ENCODE measurements at places on chromosomes 16 and 17.

DNA sequence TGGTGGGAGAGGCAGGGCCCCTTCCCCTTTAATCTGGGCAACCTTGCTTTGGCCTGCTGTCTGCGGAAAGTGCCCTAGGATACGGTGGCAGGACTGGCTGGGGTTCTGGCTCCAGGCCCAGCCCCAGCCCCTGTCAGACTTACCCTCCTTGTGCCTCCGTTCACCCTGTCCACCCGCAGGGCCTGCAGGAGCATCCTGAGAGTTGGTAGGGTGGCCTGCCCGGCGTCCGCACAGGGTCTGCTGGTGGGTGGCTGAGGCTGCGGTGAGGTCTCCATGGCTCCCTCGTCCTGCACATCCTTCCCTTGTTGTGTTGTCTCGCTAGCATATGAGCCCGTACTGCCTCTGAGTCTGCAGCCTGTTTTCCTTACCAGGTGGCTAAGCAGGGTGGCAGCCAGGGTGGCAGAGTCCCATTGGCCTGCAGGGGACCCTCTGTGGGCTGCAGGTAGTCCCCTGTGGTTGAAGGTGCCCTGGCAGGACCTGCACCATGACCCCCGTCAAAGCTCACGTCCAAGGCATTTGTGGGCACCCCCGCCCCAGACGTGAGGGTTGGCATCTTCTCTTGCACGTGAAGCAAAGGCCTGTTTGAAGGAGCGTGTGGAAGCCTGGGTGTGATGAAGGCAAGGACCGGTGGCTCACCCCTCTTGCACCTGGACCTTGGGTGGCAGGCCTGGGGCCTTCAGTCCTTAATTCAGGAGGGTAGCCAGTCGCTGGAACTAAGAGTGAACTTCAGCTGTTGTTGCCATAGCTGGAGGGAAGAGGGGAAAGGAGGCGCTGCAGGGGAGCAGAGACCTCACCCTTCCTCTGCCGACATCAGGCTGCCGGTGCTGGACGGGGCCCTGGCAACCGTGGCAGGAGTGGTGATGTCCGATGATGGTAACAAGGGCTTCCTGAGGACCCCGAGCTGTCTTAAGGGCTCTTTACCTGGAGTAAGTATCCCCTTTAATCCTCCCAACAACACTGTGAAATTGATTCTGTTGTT, 293.7 kb downstream of the SEC14L1 start:
- no peak for DNase-seq

DNA sequence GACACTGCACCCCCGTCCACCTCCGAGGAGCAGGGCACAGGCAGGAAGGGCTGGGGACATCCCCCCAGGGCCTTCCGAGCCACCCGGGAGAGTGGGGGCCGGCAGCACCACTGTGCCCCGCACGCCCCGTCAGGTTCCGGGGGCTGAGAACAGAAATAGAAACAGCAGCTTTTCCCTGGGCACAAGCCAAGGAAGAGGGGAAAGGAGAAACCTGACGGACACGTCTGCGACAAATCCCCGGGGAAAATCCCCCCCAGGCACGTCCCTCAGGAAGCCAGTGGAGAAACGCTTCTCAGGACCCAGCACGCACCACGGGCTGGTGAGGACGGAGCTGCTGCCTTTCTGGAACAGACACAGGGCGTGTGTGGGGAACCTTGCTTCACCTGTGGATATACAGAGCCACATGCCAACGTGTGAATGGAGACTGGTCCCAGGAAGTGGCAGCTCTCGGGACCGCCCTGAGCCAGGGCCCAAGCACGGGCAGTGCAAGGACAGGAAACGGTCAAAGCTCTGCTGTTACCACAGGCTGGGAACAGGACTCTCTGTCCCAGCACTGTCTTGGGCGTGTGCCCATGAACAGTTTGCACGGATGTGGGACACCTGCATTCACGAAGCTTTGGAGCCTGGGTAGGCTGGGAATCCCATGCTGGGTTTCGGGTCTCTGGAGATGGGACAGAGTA, 1.2 kb upstream of the TMEM204 start:
- peak; percentile 38 for DNase-seq

DNA sequence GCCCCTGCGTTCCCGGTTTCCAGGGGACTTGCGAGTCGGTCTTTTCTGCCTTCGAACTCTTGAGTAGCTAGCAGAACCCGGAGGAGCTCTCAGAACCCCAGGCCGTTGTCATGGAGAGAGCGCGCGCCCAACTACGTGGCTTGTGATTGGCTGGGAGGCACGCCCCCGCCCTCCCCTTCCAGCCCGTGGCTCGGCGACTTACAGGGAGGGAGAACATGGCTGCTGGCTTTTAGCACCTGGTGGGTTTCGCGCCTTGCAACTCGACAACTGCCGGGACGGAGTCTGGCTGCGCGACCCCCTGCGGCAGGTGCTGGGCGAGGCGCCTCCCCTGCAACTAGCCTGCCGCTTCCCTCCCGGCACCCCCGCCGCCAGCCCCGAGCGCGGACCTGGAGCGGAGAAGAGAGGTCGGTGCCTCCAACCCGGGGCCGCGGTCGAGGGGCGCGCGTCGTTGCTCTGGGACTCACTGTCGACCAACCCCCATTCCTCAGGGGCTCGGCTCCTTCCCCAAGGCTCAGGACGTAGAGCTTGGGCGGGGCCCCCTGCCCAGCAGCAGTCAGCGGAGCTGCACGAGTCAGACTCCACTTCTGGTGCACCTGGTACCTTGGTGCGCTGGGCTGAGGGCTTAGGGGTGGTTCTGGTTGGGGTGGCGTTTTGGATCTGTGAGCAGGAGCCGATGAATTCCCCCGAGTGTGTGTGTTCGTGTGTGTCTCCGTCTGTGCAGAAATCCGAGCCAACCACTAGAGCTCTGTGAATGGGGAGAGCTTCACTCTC, 9.0 kb upstream of the ZFP90 start:
- DNase-seq, result peak; percentile 98

GRCh38 chr16:12452549-12452948, 351.1 kb downstream of the CPPED1 start:
- DNase-seq, result no peak

GRCh38 chr16:13940397-13940933, 20.5 kb downstream of the ERCC4 start:
- DNase-seq, result no peak

DNA sequence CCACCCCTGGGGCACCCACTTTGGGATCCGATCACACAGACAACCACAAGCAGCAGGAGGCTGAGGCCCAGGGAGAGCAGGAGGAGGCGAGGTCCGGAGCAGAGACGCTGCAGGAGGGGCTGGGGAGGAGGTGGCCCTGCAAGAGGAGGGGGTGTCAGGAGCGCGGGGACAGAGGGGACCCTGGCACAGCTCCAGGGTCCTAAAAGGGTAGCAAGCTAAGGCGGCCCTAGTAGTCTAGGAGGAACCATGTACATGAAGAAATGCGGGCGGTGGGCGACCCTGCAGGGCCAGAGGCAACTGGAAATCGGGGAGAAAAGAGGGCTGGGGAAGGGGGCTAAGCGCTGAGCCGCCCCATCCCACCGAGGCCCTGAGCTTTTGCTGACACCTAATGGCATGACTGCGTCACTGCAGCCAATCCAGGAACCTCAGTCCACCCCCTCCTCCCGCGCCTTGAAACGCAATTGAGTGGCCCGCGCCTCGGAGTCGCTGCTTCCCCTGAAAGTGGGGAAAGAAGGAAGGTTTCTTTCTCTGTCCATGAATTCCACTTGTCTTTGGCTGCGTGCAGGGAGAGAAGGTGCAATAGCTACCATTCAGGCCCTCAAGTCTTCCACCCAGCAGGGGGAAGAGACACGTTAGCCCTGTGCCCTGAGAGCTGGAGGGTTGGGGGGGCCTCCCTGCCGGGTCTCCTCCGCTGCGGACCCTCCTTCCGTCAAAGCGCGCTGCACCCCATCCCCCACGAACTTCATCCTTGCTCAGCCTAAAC, 1.8 kb downstream of the ASGR1 start:
- peak; percentile 89 for DNase-seq

DNA sequence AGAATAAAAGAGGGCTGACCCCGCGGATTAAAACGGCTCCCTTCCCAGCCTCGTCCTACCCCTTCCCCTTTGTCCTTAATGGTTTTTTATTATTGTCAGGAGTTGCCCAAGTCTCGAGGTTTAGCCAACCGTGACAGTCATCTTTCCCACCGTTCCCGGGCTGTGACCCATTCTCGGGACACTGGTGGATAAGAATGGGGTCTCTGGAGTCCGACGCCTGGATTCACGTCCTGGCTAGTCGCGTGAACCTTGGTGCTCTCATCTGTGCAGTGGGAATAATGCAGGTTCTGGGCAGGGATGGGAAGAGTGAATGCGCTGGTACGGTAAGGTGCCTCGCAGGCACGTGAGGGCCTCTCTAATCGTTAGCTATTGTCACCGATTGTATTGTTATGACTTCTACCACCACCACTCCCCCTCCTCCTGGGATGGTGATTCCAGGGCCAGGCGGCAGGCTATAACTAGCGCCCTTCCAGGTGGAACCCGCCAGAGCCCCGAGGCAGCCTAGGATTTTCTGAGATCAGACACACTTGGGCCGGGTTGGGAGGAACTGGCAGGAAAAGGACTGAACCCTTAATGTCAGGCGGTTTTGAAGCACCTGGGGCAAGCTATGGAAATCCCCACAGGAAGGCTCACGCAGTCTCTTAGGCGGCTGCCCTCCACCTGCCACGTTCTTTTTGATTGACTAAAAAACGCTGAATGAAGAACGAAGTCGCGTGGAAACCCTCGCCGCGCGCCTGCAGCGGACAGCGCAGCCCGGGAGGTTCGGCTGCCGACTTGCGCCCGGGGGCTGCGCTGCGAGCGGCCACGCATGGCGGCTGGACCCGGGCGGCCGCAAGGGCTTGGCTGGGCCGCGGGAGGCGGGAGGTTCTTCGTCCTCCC, 2.7 kb downstream of the HS3ST3B1 start:
- DNase-seq, result peak; percentile 40

DNA sequence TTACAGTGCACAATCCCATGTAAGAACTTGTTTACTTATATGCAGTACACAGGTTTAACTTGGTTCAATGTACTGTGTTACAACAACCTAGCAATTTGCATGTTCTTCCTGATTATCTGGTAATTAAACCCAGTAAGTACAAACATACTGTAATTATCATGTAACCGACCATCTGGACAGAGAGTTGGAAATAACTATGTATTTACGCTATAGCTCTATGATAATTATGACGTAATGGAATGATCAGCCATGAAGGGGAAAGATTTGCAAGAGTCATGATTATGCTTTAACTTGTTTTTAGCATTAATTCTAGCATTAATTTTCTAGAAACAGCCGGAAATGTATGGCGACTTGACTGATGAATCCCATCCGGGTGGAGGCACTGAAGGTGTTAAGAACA, 74.8 kb upstream of the SALL1 start:
- DNase-seq, result no peak

GRCh38 chr17:4658478-4659305, 17.2 kb upstream of the ALOX15 start:
- DNase-seq, result peak; percentile 81

- no peak for DNase-seq
Observed at GRCh38 chr16:84361546-84361945, 6.8 kb upstream of the ATP2C2 start.

- no peak for DNase-seq
Observed at GRCh38 chr17:8402921-8403536, 5.4 kb upstream of the RNF222 start.

DNA sequence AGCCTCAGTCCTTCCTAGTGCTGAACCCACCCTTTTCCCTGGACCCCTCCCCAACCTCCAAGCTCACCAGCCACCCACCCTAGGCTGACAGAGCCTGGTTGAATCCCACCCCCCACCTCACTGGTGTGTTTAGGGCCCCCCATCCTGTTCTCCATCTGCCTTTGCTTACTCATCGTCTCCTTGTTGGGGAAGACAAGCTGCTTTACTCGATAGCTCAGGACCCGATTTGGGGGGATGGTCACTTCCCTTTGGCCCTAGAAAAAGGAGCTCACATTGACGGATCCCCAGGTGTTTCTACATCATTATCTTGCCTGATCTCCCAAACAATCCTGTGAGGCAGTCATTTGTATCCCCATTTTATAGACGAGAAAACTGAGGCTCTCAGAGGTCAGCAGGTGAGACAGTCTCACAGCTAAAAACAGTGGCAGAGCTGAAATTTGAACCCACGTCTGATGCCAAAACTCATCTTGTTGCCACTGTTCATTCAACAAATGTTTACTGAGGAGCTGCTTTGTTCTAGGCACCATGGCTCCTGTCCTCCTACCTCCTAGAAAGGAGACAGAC, 9.6 kb downstream of the GSDMB start:
- DNase-seq, result no peak

- DNase-seq, result no peak
Observed at GRCh38 chr16:2095918-2096582, 39.6 kb downstream of the PKD1 start.

- DNase-seq, result no peak
Observed at GRCh38 chr17:56887105-56887504, 26.7 kb downstream of the TRIM25 start.

DNA sequence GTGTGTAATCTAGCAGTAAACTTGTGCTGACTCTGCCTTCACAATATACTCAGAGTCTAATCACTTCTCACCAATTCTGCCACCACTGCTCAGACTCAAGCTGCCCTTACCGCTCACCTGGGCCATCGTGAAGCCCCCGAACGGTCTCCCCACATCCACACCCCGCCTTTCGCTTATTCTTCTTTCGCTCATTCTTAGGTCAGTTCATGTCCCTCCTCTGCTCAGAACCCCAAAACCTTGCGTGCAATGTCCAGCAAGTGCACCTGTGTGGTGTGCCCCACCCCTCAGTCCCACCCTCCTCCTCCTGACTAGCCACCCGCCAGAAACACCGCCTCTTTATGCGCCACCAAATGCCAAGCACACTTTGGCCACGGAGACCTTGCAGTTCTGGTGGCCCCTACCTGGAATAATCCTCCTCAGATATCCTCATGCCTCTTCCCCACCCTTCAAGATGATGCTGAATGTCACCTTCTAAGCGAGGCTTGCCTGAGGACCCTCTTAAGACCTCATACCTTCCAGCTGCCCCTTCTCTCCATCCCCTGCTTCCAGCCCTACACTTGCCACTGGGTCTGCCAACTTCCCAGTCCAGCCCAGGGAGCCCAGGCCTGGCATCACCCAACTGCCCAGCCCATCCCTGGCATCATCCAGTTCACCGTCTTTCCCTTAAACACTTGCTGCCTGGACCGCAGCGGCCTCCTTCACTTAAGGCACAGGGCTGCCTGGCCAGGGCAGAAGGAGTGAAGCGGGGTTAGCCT, 34.3 kb upstream of the RBFOX3 start:
- DNase-seq, result no peak

DNA sequence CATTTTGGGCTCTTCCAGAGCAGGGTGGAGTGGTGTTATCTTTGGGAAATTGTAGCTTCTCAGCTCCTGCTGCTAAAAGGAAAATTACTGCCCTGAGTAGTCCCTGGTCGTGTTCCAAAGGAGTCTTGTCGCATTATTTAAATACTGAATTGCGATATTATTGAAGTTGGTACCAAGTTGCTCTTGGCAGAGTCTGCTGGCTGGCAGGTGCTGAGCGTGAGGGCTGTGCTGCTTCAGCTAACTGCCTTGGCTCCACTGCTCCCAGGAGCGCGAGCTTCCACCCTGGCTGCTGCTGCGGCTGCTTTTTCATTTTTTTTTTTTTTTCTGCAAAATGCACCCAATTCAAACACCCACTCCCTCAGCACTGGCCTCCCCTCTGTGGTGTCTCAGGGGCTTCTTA, 289.8 kb downstream of the MAF start:
- no peak for DNase-seq

GRCh38 chr17:83088909-83089308, 9.5 kb downstream of the METRNL start:
- no peak for DNase-seq
